Kasumi-1 (cell line): ENCODE measurements at places on chromosomes 16 and 17.

DNA sequence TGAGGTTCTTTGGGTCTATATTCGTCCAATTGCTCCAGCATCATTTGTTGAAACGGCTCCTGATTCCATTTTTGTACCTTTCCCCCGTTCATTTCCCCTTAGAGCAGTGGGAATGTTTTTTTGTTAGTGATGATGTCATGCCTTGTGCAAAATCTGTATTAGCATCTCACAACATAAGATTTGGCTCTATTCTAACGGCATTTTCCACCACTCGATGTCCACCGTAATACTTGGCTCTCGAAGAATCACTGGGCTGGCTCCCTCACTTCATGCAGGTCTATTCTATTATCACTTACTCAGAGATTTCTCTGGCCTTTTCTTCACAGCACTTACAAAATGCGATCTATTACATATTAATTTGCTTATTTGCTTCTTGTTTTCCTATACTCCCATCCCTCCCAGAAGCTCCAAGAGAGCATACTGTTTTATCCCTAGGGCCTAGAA is 571 bp upstream of the NME1 start:
- peak; percentile 69 for DNase-seq

- no peak for DNase-seq
These were observed 96.5 kb downstream of the ANKRD11 start for GRCh38 chr16:89393738-89394406.

- DNase-seq: no peak
These were observed 7.0 kb downstream of the TMIGD1 start for GRCh38 chr17:30326809-30327208.

DNA sequence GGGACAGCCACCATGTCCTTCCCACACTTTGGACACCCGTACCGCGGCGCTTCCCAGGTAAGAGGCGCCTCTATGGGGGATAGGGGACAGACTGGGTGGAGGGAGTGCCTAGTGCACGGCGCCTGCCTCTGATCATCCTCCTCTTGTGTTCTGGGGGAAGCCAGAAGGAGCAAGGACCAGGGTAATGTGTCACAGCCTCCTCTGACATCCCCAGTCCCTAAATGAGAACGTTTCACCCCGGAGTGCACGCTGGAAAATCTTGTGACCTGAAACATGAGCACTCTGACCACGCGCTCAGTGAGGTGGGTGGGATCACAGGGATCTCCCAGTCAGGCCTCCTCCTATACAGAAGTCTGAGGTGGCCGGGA is 1.1 kb downstream of the IRX6 start:
- no peak for DNase-seq

GRCh38 chr17:81468770-81469121 is 43.9 kb downstream of the ACTG1 start:
- no peak for DNase-seq

DNA sequence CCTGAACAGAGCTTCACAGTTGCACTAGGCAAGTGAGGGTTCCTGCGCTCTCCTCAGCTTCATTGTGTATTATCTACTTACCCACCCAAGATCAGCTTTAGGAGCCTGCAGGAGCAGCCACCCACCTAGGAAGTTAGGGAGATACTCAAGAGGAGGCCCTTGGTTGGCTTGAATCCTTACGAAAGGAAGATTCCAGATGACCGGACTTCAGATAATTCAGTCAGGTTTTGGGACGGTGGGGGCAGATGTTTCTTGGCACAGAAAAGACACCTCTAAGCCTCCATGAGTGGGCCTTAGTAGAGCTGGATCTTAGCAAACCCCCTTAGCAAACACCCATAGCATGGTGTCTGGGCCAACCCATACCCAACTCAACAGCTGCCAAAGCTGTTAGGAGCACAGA is 2.4 kb upstream of the CBFB start:
- no peak for DNase-seq

DNA sequence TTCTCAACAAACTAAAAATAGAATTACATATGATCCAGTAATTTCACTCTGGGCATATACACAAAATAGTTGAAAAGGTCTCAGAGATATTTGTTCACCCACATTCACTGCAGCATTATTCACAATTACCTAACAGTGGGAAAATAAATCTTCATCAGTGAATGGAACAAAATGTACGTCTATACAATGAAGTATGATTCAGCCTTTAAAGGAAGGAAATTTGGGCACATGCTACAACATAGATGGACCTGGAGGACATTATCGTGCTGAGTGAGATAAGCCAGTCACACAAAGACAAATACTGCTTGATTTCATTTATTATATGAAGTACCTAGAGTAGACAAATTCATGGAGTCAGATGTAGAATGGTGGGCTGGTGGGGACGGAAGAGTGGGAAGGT is 47.0 kb downstream of the MFSD11 start:
- no peak for DNase-seq
